ENCODE measurements at places on chromosomes 12 and 14.

DNA sequence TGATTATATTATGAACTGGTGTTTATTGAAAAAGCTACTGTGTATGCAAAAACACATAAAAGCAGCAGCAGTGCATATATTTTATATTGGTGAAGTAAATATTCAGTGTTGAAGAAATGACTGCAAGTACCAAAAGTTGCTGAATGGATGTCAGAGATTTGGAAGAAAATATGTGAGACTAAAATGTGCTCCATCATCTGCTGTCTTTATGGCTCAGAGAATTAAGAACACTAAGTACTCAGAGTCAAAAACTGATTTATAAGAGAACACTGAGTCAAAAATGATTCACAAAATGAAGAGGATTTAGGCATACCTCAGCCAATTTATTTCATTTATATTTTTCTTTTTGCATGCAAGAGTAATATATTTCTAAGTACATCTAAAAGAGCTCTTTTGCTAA, 86.3 kb upstream of the PDZRN4 start:
- no peak for DNase-seq

DNA sequence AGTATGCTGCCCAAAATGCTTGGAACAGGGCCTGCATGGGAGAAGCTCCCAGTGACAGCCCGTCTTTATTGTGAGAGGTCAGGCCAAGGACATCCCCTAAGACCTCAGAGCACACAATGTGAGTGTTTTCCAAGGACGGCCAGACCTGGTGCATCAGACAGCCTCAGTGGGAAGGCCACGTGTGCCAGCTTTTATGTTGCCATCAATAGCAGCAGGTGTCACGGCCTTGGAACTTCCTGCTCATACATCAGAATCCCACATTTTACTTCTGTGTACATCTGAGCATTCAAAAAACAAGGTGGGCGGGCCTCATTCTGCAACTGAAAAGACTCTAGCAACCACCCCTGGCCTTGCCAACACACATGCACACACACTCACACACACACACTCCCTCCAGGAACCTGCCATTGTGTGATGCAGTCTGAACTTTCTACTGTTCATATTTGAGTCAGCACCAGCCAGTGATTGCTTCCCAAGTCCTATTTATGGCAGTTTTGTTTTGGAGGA, 753.1 kb upstream of the TBX3 start:
- DNase-seq: no peak

DNA sequence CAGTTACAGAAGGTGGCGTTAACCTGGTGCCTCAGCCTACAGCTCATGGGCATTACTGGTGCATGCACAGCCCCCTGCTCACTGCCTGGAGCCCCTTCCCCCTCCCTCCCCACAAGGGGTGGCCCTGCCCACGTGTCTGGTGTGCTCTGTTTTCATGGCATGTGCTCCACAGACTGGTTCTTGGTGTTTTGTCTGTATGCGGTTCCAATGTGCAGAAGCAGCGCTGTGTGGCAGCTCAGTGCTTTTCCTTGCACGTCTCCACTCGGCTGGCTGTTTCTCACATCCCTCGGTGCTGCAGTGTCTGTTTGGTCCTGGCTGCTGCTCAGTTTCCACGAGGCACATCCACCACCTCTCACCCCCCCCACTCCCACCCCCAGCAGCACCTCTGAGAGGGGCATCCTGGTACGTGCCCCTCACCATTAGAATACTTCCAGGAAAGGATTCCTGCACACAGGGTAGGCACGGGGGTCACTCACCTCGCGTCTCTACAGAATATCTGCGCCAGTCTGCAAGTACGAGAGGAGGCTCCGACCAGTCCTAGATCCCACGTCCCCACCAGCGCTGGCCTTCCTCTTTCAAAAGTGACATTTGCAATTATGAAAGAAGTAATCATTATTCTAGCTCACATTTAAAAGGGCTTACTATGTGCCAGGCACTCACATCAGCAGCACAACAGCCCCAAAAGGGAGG, 27.1 kb downstream of the DIO3 start:
- no peak for DNase-seq

DNA sequence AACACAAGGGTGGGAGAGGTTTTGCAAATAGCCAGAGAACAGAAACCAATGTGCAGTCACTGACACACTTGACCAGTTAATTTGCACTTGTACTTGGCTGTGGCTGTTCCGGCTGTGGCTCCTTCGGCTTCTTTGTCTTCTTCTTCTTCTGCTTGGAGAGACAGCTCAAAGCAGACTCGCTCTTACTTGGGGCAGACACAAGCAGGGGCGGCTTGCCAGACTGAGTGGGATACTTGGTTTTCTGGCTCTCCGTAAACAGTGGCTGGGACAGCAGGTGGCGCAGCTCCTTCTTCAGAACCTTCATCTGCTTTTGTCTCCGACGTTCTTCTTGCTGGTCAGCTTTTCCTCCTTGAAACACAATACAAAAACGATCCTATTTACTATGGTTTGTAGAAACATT, 25.0 kb downstream of the OTUB2 start:
- DNase-seq: no peak

DNA sequence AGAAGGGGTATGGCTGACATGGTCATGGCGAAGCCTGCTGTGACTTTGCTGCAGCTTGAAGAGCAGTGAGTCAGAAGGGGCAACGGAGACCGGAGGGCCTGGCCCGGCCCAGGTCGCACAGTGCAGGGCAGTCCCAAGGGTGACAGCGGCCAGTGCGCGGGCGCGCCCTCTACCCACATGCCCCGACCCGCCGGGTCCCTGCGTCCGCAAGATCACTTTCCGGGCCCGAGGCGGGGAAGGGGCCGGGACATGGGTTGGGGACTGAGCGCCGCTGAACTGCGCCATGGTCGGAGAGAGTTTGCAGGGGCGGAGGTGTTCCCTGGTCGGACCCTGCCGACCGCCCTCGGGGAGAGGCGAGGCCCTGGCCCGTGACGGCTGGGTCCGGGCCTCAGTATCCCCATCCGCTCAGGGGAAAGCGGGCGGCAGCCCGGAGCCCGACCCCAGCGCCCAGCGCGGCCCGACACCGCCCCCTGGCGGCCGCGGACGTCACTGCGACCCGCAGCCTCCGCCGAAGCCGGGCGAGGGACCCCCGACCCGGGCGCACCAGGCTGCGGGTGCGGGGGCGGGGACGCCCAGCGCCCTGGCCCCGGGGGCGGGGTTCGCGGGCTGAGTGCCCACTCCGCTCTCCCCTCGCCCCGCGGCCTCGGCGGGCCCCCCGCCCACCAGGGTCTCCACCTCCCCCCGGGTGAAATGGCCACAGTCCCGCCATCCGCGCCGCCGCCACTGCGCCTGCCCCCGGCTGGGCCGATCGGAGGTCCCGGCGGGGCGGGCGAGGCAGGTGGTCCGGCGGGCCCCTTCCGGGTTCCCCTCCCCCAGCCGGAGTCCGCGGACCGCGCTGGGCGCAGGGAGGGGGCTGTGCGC, 7.2 kb upstream of the ANKRD9 start:
- peak; percentile 43 for DNase-seq

- DNase-seq: no peak
These were observed 143.4 kb upstream of the ARHGAP5 start for GRCh38 chr14:31933716-31934115.

DNA sequence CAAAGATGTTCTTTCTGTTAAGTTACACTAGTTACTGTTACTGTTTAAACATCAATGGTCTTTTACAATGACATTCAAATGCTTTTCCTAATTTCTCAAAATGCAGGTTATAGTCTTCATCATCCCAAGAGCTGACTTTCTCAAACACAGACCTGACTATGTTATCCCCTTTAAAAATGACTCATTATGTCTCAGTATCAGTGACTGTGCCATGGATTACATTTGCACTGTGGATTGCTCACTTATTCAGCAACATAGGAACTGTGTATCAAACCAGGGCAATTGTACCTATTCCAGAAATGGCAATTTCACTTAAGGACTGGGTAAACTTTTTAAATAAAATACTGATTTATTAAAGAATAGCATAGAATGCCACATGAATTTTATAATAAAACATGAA, 630.2 kb upstream of the NOVA1 start:
- no peak for DNase-seq

DNA sequence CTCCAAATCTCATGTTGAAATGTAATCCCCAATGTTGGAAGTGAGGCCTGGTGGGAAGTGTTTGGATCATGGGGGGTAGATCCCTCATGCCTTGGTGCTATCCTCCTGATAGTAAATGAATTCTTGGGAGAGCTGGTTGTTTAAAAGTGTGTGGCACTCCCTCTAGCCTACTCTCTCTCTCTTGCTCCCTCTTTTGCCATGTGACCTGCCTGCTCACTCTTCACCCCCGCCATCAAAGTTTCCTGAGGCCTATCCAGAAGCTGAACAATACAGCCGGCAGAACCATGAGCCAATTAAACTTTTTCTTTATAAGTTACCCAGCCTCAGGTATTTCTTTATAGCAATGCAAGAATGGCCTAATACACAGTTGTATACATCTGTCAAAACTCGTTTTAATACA, 62.5 kb downstream of the BCL2L14 start:
- no peak for DNase-seq

DNA sequence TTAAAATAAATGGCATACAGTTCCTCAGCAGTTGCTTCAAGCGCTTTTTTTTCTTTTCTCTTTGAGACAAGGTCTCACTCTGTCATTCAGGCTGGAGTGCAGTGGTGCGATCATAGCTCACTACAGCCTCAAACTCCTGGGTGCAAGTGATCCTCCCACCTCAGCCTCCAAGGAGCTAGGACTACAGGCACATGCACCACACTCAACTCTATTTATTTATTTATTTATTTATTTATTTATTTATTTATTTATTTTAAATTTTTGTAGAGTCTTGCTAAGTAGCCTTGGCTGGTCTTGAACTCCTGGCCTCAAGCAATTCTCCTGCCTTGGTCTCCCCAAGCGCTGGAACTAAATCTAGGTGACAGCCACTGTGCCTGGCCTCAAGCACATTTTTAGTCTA, 132.0 kb downstream of the MED13L start:
- DNase-seq: no peak

DNA sequence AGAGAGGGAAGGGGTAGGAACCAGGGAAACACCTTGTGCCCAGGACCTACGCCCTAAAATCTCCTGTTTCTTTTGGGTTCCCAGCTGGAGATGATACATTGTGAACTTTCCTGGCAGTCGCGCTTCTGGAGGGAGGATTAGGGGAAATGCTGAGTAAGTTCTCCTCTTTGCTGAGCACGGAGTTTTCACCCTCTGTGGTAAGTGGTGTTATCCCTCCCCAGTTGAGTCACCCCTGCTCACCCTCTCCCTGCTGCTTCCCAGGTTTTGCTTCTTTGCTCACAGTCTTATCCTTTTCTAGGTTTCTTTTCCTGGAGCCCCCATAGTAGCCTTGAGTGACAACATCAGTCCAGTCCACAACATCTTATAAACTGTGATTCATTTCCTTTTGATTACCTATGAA, 789.1 kb downstream of the TMEM121 start:
- DNase-seq: no peak

- DNase-seq: no peak
These were observed 120.0 kb downstream of the KCNA5 start for GRCh38 chr12:5163661-5164060.

DNA sequence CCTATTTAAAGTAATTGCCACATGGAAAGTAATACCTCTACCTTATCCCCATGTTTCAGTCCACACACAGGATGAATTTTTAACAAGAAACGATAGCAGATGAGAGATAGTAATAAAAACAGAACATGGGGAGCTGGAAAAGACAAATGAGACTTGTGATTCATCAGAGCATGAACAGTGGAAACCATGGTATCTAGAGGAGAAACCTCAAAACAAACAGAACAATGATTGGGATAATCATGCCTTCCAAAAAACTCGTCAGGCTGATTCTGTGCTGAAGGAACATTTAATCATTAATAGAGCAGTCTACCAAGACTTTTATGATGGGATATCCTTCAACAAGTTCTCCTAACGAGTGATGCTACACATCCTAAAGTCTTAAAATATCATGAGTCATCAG, 1390.7 kb downstream of the FSCB start:
- no peak for DNase-seq

GRCh38 chr14:90603841-90604240, 207.0 kb downstream of the CALM1 start:
- no peak for DNase-seq

DNA sequence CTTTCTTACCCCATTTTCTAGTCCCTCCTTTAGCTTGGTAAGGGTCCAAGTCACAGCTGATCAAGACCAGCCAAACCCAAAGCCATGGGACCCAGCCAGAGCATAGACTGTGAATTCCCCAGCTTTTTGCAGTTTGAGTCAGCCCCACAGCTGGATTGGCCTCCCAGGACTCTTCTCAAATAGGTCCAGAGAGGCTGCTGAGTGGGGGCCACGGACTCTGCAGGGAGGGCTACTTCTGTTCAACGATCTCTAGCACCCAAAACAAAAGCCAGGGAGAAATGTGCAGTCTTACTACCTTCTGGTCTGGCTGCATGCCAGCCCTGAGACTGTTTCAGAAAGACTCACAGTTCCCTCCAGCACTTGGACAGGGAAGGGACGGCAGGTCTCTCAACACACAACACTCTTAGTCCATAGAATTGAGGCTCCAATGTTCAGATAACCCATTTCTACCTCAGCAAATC, 1.6 kb downstream of the VDR start:
- DNase-seq: no peak

DNA sequence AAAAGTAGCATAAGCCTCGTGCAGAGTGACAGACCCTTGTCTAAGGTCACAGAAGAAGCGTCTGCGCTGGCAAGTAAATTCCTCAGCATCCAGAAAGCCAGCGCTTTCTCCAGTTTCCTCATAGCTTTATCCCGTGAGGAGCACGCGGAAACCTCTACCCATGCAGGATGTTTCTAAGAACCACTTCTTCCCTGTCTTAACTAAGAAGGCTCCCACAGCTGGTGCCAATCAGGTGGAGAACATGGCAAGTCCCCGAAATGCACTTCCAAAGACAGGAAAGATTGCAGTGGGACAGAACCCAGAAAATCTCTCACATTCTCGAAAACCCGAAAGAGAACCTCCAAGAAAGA, 968 bp upstream of the ARID4A start:
- DNase-seq: no peak

DNA sequence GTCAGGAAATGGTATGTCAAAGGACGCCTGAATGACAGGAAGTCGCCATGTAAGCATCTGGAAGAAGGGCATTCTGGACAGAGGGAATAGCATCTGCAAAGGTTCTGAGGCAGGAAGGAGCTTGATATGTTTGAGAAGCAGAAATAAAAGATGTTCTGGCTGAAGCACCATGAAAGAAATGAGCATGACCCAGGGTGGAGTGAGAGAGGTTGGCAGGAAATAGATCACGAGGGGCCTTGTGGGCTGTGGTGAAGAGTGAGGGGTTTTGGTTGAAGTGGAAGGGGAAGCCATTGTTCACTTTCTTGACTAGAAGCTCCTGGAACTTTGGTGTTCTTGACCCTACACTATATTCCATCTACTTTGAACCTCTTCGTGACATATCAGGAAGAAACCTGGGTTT, 99.4 kb upstream of the PARP11 start:
- no peak for DNase-seq

DNA sequence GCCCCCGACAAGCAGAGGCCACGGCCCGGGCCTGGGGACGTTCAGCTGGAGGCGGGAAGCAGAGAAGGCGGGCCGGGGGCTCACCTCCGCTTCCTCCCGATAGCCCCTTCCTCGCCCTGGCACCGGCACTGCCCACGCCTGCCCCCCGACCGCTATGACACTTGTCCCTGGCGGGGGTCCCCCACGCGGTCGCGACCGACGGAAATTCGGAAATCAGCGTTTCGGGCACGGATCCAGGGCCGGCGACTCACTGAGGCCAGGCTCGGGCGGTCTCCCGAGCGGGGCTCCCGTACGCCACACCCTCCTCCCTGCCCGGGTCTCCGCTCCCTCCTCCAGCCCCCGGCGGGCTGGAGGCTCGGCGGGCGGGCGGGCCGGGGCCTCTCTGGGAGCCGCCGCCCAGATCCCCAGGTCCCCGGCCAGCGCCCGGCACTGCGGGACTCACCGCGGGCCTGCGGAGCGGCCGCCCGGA, 581 bp downstream of the PITPNM2 start:
- peak; percentile 15 for DNase-seq
